CD4-positive, alpha-beta T cell treated with Interleukin-17A for 1 hour (primary cell): ENCODE measurements at places on chromosomes 2 and 18.

- no peak for DNase-seq
These were observed 10.8 kb downstream of the GPR35 start for GRCh38 chr2:240635998-240636547.

GRCh38 chr18:35851286-35851970 lies 121.1 kb upstream of the RMP24 start:
- no peak for DNase-seq

DNA sequence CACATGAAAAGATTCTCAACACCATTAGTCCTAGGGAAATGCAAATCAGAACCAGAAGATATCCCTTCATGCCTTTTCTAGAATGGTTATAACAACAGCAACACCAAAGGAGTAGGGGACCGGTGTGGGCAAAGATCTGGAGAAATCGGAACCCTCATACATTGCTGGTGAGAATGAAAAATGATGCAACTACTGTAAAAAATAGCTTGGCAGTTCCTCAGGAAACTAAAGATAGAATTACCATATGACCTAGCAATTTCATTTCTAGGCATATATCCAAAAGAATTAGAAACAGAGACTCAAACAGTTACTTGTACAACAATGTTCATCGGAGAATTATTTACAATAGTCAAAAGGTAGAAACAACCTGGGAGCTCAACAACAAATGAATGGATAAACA lies 29.2 kb upstream of the CDH7 start:
- DNase-seq: no peak

DNA sequence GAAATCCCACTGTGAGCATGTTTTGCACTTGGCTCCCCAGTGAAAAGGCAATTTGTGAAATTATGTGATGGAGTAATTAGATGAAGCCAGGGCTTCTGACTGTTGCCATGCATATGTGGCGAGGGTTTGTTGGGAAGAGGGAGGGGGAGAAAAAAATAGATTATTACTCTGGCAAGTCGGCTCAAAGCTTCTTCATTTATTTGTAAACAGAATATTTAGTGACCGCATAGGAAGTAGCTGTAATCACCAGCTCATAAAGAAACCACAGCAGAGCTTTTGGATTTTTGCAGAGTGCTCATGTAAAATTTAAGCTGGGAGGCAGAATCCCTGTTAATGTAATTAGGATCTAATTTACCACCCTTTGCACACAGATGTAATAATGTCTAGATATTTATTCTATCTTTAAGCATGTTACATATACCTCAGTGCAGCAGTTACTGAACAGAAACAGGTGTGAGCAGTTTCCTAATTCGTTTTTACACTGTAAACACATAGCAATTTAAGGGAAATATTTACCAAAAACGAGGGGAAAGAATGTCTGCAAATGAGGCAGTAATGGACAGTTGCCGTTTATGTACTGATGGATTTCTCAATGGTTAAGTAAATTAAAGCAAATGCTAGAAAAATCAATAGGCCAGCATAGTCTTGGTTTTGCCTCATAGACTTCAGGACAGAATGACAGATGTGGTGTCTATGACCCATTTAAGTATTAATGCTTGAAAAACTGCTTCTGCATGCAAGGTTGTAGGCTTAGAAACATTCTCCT lies 87.9 kb downstream of the MEIS1 start:
- DNase-seq: no peak

DNA sequence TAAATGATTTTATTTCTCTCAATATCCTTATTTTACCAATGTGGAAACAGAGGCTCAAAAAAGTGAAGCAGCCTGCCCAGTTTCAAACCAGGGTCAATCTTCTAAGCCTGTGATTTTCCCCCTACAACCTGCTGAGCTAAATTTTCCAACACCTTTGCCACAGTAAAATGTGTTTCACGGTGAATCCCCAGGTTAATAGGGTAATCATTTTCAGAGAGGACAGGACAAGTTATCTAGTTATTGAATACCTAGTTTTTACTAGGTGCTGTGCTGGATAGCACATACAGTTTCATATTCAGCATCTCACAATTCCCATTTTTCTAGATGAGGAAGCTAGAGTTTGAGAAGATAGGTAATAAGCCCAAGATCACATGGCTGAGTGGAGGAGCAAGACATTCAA lies 236.6 kb downstream of the PTH2R start:
- DNase-seq: no peak

- DNase-seq: no peak
These were observed 99.5 kb upstream of the NPAS2 start for GRCh38 chr2:100720445-100720844.

GRCh38 chr2:45128580-45128997 lies 119.3 kb upstream of the SIX2 start:
- no peak for DNase-seq

- no peak for DNase-seq
These were observed 560.6 kb downstream of the SLC4A3 start for GRCh38 chr2:220188031-220188430.

GRCh38 chr18:32086881-32087280 lies 4.8 kb upstream of the RNF138 start:
- DNase-seq: no peak

- no peak for DNase-seq
These were observed 55.1 kb downstream of the RALBP1 start for GRCh38 chr18:9530226-9531009.

DNA sequence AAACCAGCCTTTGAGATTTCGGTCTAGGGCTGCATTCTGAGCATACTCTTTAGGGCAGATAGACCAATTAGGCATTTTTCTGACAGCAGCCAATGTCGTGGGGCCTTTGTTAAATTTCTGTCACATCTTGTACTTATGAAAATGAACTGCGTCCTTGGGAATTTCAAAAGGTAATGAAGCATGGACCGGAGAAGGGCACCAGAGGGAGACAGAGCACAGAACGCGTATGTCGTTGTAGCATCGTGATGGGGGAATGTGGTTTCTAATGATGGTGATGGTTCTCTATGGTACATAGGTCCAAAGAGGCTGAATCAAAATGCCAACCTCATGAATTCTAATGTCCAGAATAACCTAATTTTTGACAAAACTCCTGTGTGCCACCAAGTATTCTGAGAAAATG lies 483.9 kb upstream of the CRIM1 start:
- no peak for DNase-seq

DNA sequence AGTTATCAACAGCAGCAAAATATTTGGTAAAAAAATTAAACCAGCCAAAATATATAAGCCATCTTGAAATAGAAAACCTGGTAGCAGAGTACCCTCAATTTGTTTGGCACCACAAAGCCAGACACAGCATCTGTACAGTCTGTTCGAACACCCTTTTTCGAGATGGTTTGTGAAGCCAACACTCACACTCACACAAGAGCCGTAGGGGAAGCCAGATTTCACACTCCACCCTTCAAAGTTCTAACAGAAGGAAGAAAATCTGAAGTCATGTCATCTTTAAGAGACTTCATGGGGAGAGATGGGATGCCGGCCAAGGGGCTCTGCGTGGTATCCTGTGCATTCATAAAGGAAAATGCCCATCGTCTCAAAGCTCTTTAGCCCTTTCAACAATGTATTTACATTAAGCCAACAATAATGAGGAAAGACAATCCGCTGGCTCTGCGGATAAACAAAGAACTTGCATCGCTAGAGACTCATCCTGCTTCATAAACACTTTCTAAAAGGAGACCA lies 451.5 kb upstream of the CHST9 start:
- no peak for DNase-seq
